ENCODE measurements at places on chromosomes 12 and 14.

DNA sequence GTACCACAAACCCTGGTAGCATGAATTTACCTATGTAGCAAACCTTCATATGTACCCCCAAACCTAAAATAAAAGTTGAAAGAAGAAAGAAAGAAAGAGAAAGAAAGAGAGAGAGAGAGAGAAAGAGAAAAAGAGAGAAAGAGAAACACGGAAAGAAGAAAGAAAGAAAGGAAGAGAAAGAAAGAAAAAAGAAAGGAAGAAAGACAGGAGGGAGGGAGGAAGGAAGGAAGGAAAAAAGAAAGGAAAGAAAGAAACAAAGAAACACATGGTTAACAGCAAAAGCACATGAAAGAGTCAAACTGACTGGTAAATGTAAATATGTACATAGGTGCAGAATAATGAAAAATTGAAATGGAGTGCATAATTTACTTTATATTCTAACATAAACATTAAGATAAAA, 903.4 kb downstream of the LRFN5 start:
- no peak for ATAC-seq

- no peak for ATAC-seq
Observed at GRCh38 chr12:132204793-132205270, 60.6 kb downstream of the NOC4L start.

GRCh38 chr14:90440021-90440451, 43.2 kb downstream of the CALM1 start:
- ATAC-seq: no peak

DNA sequence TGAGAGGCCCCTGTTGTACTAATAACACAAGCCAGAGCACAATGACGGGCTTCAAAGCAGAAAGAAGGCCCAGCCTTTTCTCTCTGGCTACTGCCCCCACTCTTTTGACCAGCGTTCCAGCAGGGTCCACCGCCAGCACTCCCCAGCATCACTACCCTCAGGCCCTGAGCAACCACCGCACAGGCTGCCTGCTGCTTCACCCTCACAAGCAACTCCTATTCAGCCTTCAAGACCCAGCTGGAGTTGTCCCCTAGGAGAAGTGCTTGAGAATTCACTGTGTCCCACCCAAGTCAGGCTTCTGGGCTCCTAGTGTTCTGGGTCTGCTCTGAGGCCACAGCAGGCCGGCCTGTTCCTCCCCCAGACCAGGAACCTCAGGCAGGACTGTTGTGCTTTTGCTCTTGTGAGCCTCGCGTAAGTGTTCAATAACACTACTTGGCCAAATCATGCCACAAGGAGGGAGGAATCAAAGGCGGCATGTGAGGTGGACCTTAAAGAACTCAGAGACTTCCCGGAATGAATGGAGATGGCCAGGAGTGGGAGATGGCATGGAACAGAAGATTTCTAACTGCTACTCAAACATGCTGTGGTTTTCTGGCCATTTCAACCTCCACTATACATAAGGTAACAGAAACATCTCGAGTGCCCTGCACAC, 83.3 kb upstream of the GPR68 start:
- no peak for ATAC-seq
